ENCODE measurements at places on chromosomes 12 and 14.

GRCh38 chr14:56482310-56482911 is 97.2 kb upstream of the TMEM260 start:
- DNase-seq = no peak

GRCh38 chr12:10235761-10236631 is 23.3 kb downstream of the GABARAPL1 start:
- peak; percentile 51 for DNase-seq

DNA sequence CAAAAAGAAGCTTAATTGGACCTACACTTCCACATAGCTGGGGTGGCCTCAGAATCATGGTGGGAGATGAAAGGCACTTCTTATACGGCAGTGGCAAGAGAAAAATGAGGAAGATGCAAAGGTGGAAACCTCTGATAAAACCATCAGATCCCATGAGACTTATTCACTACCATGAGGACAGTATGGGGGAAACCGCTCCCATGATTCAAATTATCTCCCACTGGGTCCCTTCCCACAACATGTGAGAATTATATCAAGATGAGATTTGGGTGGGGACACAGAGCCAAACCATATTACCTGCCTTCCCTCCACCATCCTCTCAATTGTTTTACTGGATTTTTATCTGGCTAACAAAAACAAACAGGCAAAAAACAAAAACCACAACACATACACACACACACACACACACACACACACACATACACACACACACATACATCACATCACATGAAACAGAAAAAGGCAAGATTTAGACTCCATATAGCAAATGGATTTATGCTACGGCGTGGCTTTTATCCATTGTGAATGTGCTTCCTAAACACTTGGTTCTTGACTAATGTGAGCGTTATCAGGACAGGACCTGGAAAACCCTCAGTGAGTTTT is 66.7 kb downstream of the ZFP36L1 start:
- no peak for DNase-seq

- DNase-seq = no peak
Measured at GRCh38 chr14:49306152-49306751, 279.9 kb downstream of the RPS29 start.

GRCh38 chr12:1878695-1879094 is 39.8 kb downstream of the CACNA2D4 start:
- no peak for DNase-seq

- no peak for DNase-seq
Measured at GRCh38 chr14:90894241-90894640, 78.0 kb upstream of the TTC7B start.

GRCh38 chr12:113240395-113240794 is 19.1 kb downstream of the TPCN1 start:
- no peak for DNase-seq

DNA sequence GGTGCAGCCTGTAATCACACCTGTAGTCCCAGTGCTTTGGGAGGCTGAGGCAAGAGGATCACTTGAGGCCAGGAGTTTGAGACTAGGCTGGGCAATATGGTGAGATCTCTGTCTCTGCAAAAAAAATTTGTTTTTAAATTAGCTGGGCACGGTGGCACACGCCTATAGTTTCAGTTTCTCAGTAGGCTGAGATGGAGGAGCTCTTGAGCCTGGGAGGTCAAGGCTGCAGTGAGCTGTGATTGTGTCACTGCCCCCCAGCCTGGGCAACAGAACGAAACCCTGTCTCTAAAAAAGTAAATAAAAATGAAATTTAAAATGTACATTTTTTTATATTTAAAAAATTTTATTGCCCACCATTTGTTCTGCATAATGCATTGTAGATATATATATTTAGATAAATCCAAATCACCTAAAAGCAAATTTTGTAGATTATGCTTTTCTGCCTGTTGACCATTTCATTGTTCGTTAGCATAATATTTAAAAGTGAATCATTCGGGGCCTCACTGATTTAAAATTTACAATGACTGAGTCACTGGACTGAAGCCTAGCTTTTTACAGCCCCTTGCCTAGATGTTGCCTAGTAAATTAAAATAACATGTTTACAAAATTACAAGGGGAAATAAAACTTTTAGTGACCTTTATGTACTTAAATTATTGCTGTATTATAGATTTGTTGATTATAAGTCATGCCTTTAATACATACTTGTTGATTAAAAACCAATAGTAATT is 87.9 kb downstream of the USP15 start:
- DNase-seq = no peak

DNA sequence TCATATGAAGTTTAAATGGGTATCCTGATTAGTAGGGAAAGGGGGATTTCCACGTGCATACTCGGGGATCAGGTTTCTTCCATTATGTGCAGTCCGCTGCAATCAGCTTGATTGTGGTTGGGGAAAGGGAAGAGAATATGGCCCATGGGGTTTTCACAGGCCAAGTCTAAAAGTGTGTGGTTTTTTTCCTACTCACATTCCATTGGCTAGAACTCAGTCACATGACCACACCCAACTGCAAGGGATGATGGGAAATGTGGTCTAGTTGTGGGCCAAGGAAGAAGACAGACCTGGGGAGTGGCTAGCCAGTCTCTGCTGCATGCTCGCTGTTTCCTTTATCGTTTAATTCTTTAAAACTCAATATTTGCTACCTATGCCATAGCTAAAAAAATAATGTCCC is 105.1 kb downstream of the PRIMA1 start:
- DNase-seq = no peak

GRCh38 chr12:66280561-66280960 is 21.7 kb upstream of the HELB start:
- DNase-seq = no peak

DNA sequence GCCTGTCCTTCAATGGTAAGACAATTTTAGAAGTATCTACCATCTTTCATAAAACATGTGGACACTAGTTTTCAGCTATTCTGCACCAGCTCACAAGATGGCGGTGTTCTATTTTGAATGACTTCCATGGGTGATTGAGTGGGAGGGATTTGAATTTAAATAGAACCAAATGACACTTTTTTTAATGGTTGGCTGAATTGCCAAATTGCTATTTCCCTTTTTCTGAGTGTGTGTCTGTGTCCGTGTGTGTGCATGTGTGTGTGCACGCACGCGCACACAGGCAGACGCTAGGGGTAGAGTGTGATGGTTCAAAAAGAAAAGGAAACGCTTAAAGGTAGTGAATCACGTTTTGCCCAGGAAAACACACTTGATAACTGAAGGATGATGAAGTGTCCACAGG is 362.6 kb downstream of the DAD1 start:
- no peak for DNase-seq

DNA sequence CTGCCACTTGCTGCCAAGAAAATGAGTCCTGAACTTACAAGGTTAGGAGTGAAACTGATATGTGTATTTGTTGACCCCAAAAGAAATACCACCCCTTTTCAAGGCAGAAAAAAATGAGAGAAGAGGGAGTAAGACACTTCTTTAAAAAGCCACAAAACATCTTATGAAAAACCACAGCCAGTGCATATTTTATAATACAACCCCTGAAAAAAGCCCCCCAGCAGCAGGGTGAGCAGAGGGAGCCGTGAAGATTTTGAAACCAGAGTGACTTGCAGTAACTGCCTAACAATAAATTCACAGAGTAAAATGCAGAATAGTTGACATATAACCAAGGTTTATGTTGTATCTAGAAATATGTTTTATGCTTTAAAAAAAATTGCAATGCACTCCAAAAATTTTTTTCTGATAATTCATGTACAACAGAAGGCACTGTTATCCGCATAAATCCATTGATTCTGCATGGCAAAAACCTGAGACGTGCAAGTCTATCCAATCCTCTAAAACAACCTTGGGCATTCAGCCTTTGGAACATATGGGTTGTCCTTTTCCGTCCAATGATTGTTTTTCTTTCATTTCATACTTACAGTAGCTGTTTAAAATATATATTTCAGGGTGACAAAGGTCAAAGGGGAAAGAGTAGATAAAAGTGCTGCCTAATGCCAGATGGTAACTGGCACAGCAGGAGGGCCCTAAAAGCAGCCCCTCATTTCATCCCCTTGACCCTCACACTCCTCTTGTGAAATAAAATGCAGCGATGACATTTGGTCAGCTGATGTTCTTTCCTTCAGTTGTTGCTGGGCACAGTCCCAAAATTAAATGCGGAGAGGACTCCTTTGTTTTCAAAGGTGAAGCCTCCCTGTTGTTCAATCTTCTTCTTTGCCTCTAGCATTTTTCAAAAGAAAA is 65.3 kb downstream of the IPO8 start:
- DNase-seq = no peak

- no peak for DNase-seq
Measured at GRCh38 chr12:19217446-19217845, 87.9 kb downstream of the PLEKHA5 start.

DNA sequence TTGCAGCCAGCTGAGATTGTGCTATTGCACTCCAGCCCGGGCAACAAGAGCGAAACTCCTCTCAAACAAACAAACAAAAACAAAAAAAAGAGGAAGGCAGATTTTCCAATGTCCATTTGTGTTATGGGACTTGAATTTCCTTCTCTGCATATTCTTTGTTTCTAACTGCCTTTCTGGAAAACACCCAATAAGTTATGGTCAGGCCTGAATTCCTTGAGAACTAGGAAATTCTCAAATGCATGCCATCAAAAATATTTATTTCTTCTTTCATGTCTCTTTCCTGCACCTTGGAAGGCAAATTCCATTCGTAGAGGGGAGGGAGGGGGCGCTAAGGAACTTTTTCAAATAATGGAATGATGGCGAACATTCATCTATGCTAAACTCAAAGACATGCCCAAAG is 117.6 kb upstream of the TMCC3 start:
- no peak for DNase-seq

DNA sequence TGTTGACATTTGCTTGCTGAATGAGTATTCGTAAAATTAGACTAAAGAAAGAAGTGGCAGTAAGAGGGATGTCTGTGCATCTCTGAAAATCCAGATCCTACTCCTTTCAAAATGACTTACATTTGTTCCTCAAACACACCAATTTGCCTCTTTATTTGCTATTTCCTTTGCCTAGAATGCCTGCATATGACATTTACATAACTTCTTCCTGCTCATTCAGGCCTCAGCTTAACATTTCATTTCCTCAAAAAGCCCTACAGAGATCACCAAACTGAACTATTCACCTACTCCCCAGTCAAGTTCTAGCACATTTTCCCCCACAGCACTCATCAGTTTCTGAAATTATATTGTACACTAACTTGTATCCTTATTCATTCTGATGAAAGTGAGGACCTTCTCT is 907.2 kb downstream of the LRFN5 start:
- no peak for DNase-seq

DNA sequence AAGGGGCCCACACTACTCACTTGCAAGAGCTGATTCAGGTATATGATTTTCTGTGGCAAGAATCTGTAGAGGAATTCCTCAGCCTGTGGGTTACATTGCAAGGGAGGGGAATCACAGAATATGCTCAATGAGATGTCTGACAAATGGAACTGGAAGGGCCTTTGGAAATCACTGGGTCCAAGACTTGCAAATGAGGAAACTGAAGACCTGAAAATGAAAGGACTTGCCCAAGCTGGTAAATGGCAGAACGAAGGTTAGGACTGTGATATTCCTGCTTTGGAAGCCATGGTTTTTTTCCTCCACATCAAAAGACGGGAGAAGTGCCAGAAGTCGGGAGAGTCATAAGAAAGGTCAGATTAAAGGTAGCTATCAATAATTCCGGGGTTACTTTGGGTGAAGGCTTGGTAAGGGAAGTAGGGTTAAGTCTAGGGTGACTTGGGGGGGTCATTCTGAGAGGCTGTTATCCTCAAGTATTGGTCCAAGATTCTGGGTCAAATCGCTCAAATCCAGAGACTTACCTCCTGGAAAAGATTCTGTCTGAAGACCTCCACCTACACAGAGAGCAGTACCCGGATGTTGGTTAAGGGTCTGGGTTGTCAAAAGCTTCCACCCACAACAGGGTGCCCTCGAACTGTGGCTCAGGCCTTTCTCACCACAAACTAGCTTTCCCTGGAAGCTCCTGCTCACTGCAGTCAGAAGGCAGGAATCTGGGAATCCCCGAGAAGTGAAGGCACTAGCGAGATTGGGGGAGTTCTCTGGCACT is 539 bp downstream of the PSME2 start:
- no peak for DNase-seq

GRCh38 chr12:10165421-10165820 is 6.5 kb downstream of the OLR1 start:
- no peak for DNase-seq

GRCh38 chr14:67620217-67620785 is 581 bp downstream of the ARG2 start:
- peak; percentile 20 for DNase-seq

- no peak for DNase-seq
Measured at GRCh38 chr12:31783996-31784645, 55.3 kb upstream of the AMN1 start.

DNA sequence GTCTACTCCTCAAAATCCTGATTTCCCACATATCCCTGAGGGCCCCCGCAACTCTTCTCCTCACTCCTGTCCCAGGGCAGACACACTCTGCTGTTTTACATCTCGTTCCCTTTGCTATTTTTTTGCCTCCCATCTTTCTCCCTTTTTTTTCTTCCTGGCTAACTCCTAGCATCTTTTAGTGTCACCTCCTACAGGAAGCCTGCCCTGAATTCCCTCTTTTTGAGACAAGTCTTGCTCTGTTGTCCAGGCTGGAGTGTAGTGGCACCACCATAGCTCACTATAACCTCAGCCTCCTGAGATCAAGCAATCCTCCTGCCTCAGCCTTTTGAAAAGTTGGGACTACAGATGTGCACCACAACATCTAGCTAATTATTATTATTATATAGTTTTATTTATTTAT is 13.3 kb downstream of the MORN3 start:
- DNase-seq = no peak

- no peak for DNase-seq
Measured at GRCh38 chr14:90981636-90982035, 78.8 kb downstream of the RPS6KA5 start.

DNA sequence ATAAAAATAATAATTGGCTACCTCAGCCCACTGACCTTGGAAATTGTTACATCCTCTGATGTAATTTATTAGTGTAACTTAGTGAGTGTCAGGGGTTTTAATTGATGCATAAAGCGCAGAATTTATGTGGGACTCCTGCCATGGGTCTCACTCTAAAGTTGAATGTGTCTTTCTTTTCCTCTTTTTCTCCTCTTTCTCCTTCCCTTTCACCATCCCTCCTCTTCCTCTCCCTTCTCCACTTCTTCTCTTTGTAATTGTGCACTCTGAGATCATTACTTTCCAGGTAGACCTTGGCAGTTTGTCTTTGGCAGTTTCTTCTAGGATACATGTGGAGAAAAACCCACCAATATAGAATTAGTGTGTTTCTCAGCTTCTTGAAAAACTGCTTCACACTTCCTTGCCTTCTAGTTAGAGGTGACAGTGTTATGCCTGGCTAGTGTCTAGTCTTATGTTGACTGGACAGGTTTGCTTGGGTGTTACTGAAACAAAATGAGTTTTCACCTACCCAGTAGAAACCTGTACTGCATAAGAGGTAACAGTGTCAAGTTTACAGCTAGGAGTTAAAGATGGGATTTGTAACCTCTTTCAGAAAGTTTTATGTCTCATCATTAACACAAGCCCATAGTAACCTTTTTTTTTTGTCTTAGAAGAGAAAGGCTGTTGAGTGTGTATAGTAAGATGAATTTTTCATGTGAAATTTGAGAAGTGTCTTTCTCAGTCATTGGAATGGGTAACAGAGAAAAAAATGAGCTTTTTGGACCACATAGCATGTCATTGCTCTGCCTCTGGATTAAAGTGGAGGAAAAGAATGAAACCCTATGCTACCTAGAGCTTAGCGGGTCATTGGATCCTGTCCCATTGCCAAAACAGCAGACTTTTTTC is 18.6 kb downstream of the PELI2 start:
- DNase-seq = no peak

Measured in AG08396 (cell line).